ENCODE measurements at places on chromosomes 12 and 14.

DNA sequence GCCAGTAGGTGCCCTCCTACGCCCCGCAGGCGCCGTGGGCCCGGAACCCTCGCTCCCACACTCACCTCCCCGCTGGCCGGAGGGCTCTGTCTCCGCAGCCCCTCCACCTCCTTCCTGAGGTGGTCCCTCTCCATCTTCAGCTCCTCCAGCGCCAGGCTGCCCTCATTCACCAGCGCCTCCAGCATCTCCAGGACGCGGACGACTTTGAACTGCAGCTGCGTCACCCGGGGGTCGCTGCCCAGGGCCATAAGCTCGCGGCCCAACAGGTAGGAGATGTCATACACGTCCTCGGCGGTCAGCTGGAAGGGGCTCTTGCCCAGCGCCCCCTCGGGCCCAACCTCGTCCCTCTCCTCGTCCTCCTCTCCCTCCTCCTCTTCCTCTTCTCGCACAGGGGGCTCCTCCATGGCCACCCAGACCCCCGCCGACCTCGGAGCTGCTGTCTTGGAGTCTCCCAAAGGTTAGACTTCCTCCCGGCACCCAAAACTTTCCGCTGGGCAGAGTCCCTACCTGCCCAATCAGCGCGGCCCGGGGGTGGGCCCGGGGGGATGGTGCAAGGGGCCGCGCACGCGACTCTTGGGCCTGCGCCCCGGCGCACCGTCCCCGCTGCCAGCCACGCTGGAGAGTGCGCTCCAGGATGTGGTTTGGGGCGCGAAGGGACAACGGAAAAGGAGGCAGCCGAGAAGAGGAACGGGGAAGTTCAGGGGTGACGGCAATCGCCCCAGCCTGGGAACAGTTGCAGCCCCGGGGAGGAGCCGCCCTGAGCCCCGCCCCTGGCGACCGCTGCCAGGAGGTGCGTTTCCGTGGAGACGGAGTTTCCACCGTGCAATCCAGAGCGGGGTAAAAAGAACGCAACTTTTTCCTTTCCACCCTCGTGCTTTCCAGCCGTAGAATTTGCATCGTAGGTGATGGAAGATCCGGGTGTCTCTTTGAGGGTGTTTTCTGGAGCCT, at the start of gene RILPL2:
Gene RILPL2, minus strand, starts transcription at position 668 of the 948 bp plus-strand sequence. Its CDS starts 264 bp downstream, at position 404.
- peak; percentile 93 for DNase-seq

- no peak for DNase-seq
These were observed 102.7 kb downstream of the UNC79 start for GRCh38 chr14:93533437-93533836.

DNA sequence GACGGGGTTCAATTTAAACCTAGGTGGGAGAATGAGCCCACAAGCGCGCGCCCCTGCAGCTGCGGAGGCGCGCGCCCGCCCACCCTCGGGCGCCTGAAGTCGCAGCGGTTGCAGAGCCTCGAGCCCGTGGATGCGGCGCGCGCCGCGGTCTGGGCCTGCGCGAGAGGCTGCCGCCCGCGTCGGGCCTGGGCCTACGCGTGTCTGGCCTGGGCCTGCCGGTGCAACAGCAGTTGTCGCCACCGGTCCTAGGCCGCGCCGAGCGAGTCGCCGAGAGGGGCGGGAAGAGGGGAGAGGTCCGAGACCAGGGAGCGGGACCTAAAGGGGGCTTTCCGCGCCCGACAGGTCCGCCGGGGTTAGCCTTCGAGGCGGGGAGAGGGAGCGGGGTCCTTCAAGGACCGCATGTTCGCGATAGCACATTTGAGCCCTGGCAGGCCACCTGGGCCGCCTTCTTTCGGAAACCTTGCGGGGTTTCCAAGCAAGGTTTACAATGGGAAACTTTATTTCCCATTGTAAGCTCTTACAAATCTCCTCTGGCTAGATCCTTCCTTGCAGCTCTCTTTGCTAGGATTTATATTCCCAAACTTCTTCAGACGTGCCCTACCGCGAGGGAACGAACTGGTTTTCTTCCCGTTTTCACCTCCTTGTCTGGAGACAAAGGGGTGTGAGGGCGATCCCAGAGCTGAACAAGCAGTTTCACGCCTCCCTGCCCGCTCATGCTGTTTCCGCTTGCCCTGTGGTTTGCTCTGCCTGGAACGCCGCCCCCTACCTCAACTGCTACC, 6.8 kb downstream of the SIX6 start:
- no peak for DNase-seq

- DNase-seq = peak; percentile 78
These were observed 194.9 kb upstream of the OR4E1 start for GRCh38 chr14:21868442-21869046.

DNA sequence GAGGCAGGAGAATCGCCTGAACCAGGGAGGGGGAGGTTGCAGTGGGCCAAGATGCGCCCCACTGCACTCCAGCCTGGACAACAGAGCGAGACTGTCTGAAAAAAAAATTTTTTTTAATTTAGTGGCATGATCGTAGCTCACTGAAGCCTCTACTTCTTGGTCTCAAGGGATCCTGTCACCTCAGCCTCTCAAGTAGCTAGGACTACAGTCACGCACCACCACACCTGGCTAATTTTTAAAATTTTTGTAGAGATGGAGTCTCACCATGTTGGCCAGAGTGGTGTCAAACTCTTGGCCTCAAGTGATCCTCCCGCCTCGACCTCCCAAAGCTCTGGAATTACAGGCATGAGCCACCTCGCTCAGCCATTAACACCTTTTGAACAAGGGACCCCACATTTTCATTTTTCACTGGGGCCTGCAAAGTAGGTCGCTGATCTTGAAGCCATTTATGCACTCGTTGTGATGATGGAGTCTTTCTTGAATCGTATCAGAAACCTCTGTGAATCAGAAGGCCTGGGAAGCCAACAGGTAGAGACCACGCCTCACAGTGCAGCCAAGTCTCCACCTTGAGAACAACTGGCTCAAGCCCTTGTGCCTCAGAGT, 5.9 kb downstream of the HCAR1 start:
- DNase-seq = no peak

DNA sequence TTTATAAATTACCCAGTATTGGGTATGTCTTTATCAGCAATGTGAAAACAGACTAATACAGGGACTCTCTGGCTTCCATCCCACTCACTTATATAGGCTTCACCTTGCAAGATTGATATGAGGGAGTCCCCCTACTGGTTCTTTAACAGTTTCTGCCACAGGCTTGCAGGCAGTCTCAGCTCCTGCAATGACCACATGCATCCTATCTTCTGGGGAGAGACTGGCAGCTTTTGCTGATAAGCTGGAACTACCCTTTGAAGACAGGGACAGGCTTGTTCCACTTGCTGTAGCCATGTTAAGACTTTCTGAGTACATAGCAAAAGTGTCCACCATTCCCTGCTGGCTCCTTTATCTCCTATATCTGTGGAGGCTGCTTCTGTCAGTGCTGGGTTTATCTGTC, 531.7 kb upstream of the FLRT2 start:
- no peak for DNase-seq

- DNase-seq = no peak
These were observed 21.1 kb upstream of the PPP2R5E start for GRCh38 chr14:63564318-63564717.

DNA sequence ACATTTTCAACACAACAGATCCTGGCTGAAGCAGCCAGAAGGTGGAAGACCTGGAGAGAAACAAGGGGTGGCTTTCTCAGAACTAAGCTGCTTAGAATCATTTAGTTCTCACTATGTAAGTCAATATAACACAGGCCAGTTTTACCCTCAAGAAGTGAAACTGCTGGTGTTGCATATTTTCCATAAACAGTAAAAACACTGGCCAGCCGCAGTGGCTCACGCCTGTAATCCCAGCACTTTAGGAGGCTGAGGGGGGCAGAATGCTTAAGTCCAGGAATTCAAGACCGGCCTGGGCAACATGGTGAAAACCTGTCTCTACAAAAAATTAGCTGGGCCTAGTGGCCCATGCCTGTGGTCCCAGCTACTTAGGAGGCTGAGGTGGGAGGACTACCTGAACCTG, 11.6 kb downstream of the STX2 start:
- no peak for DNase-seq

Data from stimulated activated CD4-positive, alpha-beta T cell treated with anti-CD3 and anti-CD28 coated beads, Interleukin-4, amount 100 ng/mL, for 48 hours (primary cell).